ENCODE measurements at places on chromosomes 16 and 17.

DNA sequence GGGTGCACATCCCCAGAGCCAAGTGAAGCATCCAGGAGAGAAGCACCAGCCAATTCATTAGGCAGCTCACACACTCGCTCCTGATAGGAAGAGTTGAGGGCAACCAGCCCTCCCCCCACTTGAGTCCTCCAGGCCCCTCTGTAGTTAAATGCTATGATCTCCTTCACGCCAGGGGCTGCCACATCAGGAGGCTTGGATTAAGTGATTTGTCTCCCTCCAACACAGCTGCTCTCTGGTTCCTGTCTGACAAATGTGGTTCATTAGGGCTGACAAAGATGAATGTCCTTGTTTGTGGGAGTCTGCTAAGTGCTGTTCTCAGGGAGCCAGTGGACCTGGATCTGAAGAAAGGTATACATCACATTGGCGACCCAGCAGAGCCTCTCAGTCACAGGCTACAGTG, 94.5 kb upstream of the WSCD1 start:
- no peak for DNase-seq

DNA sequence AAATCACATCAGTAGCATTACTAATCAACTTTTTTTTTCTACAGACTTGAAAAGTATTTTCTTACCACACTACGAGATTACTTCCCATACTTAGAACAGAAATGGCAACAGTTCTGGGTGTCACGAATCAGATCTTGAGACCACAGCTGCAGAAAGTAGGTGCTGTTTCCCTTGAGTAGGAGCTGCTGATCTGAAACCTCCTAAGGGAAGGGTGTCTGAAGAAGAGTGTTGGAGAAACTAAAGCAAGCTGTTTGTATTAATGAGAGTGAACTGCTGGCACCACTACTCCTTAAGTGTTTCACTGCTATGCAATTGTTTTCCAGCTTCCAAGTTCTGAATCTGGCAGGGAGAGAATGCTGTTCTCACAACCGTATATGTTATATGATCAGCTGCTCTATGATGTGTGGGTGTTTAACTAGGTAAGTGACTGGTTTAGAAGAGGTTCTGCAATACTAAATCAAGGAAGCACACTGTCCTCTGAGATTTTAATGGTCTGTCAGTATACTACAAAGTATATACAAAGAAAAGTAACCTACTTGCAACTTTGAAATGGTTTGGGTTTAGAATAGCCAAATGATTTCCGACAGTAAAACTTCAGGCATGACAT, 3.3 kb downstream of the ZNF652 start:
- no peak for DNase-seq

- DNase-seq: no peak
Measured at GRCh38 chr17:12568358-12569251, 97.1 kb upstream of the MYOCD start.

GRCh38 chr17:70709596-70709995, 540.3 kb downstream of the KCNJ2 start:
- no peak for DNase-seq

- DNase-seq: no peak
Measured at GRCh38 chr17:59811209-59811608, 81.5 kb downstream of the TUBD1 start.
